Stimulated activated CD4-positive, alpha-beta T cell treated with anti-CD3 and anti-CD28 coated beads, Interleukin-1b, Interleukin-23, amount 100 ng/mL, for 48 hours (primary cell): ENCODE measurements at places on chromosomes 16 and 17.

DNA sequence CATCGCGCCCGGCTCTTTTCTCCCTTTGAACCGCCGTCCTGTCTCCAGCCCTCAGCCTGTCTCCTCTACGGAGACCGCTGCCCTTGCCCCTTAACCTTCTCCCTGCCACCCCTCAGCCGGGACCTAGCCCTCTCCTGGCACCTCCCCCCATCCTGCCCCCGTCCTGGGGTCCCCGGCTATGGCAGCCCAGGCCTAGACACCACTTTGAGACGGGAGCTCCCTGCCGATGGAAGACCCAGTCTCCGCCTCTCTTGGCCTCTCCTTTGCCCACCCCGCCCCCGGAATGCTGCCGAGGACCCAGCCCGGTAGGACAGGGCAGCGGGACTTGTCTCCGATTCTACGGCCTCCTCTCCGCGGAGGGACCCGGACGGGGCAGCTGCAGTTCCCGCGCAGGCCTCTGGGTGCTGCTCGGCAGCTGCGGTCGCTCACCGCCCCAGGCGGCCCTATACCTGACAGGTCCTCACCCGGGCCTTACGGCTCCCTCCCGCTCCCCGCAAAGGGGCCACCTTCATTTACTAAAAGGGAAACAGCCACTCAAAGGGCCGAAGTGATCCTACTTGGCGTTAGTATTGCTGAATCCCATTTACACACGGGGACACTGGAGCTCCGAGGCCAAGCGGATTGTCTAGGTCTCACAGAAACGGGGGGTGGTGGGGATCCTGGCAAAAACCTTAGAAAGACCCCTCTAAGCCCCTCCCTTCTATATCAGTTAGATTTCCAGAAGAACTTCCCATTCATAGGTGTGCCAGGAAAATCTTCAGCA, 32.6 kb upstream of the TAC4 start:
- peak; percentile 72 for DNase-seq

DNA sequence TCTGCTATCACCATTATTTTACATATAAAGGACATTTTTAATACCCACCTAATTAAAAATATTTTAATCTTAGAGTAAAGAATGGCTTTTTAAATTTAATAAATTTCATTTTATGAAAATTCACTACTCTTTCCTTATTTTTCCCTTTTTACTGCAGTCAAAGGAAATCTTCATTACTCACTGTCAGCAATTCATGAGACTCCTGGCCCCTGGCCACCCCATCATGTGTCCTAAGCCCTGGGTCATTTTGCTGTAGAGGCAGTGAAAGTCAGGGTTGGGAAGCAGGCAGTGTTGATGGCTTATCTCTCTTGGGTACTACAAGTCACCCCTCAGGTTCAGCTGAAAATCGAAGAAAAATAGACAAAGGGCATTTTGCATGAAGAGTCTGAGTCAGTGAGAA, 468.6 kb upstream of the CCL2 start:
- DNase-seq: no peak

GRCh38 chr17:42845918-42846593, 1.7 kb downstream of the AOC2 start:
- peak; percentile 66 for DNase-seq

DNA sequence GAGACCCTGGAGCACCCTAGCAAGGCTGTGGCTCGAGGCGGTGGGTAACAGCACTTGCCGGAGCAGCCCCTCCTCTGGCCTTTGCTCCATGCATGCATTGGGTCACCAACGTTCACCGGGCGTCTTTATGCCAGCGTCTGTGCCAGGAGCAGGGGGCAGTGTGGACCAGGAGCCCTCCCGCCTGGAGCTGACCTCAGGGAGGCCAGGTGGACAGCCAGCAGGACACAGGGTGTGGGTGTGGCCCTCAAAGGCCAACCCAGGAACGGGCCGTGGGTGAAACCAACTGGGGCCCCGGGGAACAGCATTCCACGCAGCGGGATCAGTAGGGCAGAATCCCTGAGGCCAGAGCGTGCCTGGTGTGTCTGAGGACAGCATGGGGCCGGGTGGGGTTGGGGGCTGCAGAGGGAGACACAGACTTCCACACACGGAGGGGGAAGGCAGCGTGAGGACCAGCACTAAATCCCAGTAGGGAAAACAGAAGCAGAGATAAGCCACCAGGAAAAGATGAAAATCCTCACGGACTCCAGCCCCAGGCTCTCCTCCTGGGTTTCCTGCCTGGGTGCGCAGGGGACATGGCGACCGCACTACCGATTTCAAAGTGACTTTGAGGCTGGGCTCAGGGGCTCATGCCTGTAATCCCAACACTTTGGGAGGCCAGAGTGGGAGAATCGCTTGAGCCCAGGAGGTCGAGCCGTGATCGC, 2.9 kb upstream of the CD7 start:
- DNase-seq: no peak

DNA sequence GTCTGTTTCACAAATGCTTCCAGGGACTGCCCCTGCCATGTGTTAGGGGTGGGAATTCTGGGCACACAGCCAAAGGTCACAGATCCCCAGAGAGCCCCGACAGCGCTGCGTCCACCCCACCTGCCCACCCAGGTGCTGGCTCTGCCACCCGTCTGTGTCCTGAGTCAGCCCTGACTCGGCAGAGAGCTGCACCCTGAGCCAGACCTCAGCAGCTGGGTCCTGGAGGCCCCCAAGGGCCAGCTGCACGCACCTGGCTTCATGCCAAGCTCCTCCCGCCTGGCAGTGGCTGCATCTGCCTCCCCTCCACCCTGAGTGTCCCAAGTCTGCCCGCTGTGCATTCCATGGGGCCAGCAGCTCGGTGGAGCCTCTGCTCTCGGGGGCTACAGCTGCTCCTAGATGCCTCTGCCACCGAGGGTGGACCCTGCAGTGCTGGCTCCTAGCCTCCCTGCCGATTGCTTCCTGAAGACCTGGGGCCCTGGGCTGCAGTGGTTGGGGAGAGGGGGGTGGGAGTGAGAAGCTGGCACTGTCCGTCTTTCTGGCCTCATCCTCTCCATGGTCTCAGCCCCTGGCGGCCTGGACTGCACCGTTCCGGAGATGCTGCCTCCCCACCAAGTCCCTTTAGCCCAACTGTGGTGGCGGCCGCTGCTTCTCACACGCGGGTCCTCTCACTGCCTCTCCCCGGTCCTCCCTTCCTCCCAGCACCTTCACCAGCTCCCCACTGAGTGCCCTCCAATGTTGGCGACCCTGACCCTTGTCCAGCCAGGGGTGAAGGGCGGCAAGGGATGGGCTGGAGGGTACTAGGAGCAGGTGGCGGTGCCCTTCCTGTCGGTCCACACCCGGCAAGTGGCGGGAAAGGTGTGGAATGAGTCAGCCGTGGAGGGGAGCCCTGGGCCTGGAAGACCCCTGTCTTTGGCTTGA, 3.0 kb downstream of the SECTM1 start:
- DNase-seq: no peak

DNA sequence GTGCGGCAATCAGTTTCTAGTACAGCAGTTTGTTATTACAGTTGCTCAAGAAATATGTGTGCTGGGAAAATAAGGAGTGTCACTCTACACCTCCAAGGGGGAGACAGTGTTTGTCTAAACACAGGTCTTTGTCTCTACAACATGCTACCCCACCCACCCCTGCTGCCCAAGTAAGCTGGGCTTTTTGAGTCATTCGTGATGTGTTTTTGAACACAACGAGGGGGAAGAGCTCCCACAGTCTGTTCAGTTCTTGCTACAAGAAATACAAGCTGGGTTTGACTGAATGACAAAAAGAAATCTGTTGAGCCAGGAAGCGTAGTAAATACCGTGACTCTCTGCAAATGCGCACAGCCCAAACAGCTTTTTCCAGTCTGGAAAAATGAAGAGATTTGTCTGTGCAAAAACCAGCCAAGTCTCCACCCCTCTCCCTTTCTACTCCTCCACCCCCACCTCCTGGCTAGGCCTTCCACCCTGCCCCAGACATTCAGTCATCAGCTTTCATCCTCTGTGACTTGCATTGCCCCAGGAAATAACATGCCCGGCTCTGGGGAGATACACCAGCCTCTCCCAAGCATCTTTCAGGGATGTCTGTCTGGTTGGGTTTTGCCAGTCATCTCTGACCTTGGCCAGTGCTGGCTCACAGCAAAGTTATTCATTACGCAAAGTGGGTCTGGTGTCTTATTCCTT, 25.7 kb downstream of the CHD9 start:
- no peak for DNase-seq

DNA sequence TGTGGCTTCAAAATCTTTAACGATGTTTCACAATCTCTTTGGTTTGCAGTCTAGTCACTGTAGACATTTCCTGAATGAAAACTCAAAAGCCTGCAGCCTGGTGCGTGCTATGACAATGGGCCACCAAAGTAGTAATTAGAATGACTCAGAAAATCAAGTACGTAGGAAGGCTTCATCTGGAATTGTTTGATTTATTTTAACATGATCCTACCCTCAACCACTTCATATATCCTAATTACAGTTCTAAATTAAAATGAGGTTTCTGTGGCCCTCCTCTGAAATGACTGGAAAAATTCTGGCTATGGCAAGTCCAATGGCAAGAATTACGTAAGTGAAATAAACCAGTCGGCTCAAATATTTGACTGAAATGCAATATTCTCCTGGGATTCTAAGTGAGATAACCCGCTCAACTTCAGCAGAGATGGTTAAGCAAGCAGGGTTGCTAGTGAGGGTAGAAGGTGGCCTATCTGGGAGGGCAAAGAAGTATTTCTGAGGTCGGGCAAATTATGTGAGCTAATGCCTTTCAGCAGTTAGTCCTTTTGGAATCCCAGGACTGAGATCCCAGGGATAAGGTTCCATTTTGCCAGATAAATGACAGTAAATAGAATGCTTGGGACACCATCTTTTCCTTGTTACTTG, 145.6 kb upstream of the MYOCD start:
- no peak for DNase-seq

GRCh38 chr16:27485811-27486210, 63.9 kb downstream of the GTF3C1 start:
- DNase-seq: no peak

- DNase-seq: no peak
Observed at GRCh38 chr17:62749926-62750325, 58.2 kb downstream of the MARCHF10 start.

DNA sequence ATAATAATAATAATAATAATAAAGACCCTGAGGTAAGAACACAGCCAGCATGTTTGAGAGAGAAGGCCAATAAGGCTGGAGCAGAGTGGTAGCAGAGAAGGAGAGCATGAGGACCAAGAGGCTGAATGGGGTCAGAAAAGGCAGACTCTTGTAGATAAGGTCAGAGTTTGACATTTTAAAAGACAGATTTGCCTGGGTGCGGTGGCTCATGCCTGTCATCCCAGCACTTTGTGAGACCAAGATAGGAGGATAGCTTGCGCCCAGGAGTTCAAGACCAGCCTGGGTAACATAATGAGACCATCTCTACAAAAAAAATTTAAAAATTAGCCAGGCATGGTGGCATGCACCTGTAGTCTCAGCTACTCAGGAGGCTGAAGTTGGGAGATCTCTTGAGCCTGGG, 11.0 kb upstream of the WFIKKN2 start:
- no peak for DNase-seq

DNA sequence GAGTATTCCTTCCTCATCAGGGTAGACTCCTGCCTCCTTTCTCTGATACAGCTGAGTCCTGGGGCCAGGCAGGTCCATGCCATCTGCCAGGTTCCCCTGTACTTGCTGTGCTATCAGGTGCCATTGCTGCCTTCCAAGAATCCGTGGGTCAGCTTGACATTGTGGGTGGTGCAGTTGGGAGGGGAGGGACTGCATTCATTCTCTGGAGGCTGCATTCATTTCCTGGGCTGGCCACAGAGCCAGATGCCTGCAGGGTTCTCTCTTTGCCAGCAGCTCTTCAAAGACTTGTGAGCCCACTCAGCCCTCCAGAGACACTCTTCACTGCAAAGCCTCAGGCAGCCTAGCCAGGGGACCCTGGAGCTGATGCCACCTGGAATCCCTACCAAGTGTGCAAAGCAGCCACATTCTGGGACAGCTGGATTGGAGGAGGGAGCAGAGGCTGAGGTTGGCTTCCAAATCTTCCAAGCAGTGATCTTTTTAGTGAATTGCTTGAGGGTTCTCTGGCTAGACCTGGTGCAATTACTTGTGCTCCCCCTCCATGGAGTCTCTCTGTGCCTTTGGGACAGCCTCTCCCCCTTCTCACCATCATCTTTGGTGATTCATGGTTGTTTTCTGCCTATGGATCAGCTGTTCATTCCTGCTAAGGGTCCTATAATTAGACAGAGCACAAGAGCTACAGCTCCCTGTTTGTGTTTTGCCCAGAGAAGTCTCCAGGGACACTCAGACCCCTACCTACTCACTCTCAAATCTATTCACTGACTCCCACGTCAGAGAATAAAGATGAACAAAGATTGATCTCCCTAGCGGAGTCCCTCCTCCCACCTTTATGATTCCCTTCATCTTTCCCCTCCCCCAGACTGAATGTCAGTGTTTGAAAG, 20.9 kb downstream of the ANKFN1 start:
- no peak for DNase-seq

- DNase-seq: no peak
Observed at GRCh38 chr16:87951552-87952538, 611 bp downstream of the BANP start.

- DNase-seq: no peak
Observed at GRCh38 chr17:8015957-8016631, 13.7 kb downstream of the GUCY2D start.

GRCh38 chr17:76050538-76051467, 21.5 kb downstream of the SRP68 start:
- DNase-seq: no peak

- DNase-seq: no peak
Observed at GRCh38 chr17:48161127-48161905, 53.8 kb downstream of the SNX11 start.

GRCh38 chr17:79681628-79682261, 49.0 kb upstream of the ENPP7 start:
- no peak for DNase-seq

DNA sequence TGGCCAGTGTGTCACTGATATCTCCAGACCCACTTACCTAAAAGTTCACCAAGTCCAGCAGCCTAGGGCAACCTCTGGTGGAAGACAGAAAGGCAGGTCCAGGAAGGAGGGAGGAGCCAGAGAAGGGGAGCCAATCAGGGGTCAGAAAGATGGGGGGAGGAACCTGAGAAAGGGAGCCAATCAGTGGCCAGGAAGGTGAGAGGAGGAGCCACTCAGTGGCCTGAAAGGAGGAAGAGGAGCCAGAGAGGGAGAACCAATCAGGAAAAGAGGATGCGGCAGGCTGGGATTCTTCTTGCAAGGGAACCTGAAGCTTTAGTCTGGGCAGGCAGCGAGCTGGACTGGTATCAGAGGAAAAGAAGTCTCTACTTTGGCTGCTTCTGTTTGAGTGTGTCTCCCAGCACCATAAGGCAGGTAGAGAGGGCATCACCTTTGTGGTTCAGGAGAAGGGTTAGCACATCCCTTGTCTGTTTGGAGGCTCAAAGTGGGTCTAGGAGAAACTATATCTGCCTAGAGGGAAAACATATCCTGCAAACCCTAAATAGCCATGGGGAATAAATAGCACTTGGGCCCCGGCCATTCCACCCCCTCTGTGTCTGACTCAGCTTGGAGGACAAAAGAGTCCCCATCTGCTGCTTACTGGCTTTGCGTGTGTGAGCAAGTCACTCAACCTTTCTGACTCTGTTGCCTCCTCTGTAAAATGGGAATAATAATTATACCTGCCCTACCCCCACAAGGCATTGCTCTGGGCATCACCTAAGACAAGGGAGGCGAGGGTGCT, 43.4 kb upstream of the CRHR1 start:
- DNase-seq: peak; percentile 39
